ENCODE measurements at places on chromosomes 12 and 14.

- DNase-seq, result no peak
These were observed 3.0 kb downstream of the LGR5 start for GRCh38 chr12:71442567-71442931.

DNA sequence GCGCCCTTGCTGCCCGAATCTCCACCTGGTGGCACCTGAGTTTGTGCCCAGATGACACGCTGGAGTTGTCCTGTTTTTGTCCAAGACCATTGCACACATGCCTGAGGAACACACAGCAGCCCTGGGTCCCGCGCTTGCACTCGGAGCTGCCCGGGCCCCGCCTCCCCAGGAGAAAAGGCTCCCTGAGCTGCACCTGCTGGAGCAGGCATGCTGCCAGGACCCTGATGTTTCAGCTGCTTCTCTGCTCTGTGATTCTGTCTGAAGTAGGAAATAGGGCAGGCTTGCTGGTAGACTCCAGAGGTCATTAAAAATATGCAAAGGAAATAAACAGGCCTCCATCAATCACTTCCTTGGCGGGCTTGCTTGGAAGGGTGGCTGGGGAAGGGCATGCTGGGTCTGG lies 271.6 kb downstream of the CACNA1C start:
- no peak for DNase-seq

DNA sequence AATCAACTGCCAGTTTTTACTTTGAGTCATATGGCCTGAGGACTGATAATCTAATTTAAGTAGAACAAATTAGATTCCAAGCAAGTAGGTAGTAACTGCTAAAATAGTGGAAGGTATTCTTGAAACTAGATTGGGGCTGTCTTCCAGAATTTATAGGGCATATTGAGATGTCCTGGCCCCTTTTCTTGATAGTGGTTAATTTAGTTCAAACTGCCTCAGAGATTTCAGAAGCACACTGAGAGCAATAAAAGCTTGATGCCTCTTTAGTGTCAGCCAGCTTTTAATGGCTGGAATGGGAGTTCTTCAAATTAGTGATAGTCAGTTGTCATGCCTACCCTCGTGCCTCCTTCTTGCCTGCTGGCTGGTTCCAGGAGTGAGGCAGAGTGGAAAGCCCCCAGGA lies 120.5 kb downstream of the AKAP6 start:
- DNase-seq, result no peak

GRCh38 chr14:50003213-50004021 lies 110.5 kb downstream of the ARF6 start:
- DNase-seq, result peak; percentile 77

DNA sequence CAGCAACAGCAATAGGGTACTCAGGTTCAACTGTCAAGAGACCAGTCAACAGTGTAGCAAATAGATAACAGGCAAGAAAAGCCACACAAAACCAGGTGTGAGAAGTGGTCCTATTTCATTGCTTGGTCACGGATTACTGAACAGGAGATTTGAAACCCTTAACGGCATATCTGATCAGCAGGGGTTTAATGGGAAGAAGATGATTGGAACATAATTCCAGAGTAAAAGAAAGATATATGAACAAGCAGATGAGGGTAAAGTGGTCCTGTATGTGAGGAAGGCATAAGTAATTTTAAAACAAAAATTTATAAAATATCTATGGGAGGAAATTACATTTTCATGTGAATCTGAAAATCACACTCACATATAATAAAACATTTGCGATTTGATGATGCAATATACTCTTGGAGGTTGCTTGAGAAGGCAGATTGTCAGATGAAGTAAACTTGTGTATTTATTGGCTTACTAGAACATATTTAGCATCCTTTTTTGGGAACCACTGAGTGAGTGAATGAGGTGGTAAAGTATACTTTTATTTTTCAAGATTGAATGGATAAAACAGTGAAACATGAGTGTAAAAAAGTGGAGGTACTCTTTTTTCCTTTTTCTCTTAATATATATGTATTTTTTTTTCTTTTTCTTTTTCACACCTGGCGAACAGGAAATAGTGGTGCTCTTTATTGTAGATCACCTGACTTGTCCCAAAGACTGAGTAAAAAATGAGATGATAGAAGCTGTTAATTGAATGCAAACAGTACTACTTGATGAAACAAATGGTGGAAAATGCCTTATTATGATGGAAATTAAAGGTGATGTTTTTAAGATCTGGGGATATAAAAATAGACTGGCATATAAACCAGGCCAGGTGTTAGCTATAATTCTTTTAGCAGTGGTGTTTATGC lies 21.6 kb upstream of the SDR39U1 start:
- no peak for DNase-seq

DNA sequence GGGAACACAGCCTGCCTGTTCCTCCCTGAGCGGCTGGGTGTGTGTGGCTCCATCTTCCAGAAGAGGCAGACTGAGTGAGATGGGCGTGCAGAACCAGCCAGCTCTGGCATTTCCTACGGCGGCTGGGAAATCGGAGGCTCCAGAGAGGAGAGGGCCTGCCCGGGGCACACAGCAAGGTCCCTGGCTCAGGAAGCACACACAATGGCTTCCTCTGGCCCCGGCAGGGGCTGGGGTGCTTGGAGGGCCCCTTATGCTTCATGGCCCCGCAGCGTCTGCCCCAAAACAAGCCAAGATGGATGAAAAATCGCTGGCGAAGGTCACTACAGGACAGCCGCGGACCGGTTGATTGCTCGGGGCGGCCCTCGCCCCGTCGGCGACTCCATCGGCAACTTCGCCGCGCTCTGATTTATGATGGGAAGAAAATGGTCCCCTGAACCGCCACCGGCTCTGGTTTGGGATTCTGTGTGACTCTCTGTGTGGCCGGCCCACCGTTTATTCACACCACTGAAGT lies 191.5 kb upstream of the C14orf180 start:
- DNase-seq, result no peak

DNA sequence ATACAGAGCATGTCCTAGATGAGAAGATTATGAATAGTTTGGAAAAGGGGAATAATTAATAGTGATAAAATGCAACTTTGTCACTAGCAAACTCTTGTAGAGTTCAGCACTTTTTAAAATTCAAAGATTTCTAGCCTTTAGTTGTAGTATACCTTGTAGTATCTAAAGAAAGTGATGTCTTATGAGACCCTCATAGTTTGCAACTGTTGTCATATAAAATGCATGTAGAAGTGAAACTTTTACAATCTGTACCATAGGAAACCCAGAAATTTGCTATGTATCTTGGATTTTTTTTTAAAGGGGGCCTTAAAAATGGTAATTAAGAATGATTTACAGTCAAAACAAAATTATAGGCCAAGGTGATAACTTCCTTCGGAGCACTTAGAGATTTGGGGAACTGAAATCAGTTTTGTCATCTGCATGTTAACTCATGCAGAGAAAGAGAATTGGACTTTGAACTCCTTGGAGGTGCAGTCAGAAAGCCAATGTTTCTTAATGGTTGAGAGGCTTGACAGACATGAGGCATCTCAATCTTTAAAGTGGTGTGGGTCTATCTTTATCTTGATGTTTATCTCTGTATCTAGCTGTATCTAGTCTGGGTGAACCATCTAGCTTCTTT lies 1.3 kb downstream of the LRRK2 start:
- no peak for DNase-seq

- no peak for DNase-seq
These were observed 4.2 kb downstream of the TAMALIN start for GRCh38 chr12:52010692-52011601.

- DNase-seq, result no peak
These were observed 112.0 kb upstream of the TMPO start for GRCh38 chr12:98403385-98403784.

- DNase-seq, result no peak
These were observed 33.2 kb downstream of the AKAP3 start for GRCh38 chr12:4615667-4616066.

DNA sequence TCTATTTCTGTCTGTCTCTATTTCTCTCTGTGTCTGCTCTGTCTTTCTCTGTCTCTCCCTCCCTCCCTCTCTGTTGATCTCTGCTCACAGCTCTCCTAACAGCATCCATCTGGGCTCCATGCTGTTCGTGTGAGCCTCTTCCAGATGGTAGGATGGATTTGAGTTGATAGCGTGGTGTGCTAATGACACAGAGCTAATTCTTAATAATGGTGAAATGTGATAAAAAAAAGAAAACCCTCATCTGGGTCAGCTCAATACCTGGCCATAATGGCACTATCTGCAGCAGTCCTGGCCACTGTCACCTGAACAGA lies 96.4 kb downstream of the AACS start:
- no peak for DNase-seq

DNA sequence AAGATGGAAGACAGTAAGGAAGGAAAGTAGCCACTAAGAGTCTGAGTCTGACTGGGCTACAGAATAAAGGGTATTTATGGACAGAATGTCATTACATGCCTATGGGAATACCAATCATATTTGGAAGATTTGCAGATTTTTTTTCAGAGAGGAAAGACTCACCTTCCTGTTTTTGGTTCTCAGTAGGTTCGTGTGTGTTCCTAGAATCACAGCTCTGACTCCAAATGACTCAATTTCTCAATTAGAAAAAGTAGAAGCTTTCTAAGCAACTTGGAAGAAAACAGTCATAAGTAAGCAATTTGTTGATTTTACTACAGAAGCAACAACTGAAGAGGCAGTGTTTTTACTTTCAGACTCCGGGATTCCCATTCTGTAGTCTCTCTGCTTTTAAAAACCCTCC lies 15.4 kb upstream of the PAPLN start:
- no peak for DNase-seq

GRCh38 chr14:23025151-23025814 lies 9.4 kb downstream of the PSMB5 start:
- DNase-seq, result no peak

GRCh38 chr12:120314220-120314619 lies 12.1 kb downstream of the SIRT4 start:
- no peak for DNase-seq

DNA sequence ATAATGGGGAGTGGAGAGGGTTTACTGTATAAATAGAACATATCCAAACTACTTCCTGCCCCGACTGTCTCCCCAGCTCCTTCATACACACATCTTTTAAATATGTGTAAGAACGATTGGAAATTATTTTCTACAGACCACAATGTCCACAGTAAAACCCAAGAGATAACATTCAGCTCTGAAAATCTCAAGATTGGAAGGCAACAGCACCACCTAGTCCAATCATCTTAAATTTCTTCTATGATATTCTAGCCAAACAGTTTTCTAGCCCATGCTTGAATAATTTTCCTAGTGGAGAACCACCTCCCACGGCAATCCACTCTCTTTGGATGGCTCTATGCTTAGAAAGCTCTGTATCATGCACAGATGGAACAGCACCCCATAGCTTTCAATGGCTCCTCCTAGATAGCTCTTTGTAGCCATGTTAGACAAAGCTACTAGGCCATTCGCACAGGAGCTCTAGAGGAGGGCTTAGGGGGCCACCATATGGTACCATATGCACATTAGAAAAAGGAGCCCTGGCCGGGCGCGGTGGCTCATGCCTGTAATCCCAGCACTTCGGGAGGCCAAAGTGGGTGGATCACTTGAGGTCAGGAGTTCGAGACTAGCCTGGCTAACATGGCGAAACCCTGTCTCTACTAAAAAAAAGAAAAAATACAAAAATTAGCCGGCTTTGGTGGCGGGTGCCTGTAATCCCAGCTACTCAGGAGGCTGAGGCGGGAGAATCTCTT lies 18.1 kb downstream of the VDR start:
- no peak for DNase-seq

- DNase-seq, result no peak
These were observed 29.4 kb downstream of the CCNK start for GRCh38 chr14:99510556-99511139.

DNA sequence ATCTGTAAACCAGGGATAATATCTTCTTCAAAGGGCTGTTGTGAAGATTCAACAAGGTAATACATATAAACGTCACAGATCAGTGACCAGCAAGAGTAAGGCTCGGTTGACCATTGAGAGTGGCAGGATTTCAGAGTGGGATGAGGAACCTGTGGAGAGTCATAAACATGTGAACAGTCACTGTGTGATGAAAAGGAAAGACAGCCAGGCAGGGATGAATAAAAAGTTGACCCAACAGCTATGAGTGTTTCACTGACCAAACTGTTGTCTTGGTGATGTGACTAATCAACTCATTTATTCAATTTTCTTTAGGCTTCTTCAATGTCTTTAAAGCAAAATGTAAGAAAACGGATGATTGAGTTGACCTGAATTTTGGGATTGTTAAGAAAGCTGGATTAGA lies 8.6 kb upstream of the FRMD6 start:
- DNase-seq, result no peak

- no peak for DNase-seq
These were observed 180.9 kb upstream of the RTL1 start for GRCh38 chr14:101084436-101084826.

DNA sequence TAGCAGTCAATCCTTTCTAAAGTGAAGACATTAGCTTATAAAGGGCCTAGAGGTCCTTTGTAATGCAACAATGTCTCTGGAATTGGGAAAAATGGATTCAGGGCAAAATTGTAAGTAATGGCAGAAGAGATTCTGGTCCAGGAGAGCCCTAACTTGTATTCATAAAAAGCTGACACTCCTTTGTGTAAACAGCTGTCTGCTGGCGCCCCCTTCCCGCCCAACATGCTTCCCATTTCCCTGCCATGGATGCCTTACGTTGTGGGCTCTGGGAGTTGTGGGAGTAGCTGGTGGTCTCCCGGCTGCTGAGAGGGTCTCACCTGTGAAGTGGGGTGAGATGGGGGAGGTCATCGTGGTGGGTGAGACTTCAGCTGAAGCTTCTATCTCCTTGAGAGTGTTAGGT lies 2.3 kb downstream of the ACRBP start:
- DNase-seq, result no peak

GRCh38 chr12:106070611-106071010 lies 68.1 kb downstream of the NUAK1 start:
- no peak for DNase-seq

GRCh38 chr14:95157327-95158189 lies at the start of gene DICER1:
TSS of gene DICER1 (minus strand) at chr14:95157529. CDS start at chr14:95133458, 24,071 bp downstream.
- DNase-seq, result peak; percentile 83

DNA sequence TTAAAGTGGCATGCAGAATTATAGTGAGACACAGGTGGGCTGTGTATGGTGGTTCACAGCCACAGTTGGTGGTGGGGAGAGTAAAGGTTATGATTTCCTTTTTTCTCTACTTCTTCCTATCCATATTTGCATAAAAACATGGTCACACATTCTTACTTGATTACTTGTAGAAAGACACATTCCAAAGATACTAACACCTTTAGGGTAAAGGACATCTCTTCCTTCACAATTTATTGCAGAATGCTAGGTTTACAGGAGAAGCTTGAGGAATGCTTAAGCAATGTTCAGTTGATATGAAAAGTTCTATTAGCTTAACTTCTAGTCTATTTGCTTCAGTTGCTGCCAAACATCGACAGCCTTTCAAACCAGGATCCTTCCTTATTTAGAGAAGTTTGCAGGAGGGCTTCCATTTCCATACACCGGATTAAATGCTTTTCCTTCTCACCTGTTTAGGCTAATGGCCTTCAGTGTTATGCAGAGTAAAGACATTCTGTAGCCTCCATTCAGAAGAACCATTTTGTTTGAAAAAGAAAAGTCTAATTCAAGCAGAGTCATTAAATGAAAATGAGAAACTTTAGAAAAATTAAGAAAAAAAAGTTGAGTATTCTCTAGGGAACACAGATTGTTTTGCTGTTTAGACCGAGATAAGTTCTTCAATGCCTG lies 2.6 kb upstream of the PHC1 start:
- DNase-seq, result no peak

GRCh38 chr12:102567031-102567985 lies 86.9 kb upstream of the IGF1 start:
- no peak for DNase-seq

GRCh38 chr12:115835445-115835844 lies 442.0 kb downstream of the MED13L start:
- no peak for DNase-seq

Data from activated gamma-delta T cell (primary cell).